CD4-positive, alpha-beta T cell treated with Interleukin-1 beta for 1 hour (primary cell): ENCODE measurements at places on chromosomes 5 and 9.
A peak's percentile ranks its signal among the peaks of the same experiment; 100 is the strongest.

DNA sequence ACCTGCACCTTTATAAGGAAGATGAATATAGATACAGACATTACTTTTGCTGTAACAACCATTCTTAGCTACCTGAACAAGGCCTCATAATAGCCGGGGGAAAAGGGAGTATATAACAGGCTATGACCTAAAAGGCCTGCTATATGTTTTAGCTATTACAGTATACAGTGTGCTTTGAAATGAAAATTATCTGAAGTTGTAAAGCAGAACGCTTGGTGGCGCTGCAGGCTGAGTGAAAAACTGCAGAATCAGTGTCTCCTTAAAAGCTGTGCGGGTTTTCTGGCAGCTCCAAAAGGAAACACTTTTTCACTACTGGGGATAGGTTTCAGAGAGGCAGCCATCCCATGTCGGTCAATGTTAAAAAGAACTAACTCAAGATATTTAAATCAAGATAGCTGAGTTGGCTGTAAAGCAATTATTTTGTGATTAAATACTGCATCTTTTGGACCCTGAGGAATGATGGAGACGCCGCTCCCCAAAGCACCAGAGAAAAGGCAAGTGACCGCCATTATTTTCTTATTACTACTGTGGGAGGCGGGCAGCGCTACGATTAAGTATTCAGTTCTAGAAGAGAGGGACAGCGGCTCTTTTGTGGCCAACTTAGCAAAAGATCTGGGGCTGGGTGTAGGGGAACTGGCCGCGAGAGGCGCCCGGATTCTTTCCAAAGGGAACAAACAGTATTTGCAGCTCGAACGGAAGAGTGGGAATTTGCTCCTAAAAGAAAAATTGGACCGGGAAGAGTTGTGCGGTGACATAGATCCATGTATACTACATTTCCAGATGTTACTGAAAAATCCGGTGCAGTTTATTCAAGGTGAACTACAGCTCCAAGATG is 5.9 kb downstream of the PCDHB6 start:
- no peak for DNase-seq

GRCh38 chr5:89901983-89902382 is 507.6 kb downstream of the CETN3 start:
- no peak for DNase-seq

DNA sequence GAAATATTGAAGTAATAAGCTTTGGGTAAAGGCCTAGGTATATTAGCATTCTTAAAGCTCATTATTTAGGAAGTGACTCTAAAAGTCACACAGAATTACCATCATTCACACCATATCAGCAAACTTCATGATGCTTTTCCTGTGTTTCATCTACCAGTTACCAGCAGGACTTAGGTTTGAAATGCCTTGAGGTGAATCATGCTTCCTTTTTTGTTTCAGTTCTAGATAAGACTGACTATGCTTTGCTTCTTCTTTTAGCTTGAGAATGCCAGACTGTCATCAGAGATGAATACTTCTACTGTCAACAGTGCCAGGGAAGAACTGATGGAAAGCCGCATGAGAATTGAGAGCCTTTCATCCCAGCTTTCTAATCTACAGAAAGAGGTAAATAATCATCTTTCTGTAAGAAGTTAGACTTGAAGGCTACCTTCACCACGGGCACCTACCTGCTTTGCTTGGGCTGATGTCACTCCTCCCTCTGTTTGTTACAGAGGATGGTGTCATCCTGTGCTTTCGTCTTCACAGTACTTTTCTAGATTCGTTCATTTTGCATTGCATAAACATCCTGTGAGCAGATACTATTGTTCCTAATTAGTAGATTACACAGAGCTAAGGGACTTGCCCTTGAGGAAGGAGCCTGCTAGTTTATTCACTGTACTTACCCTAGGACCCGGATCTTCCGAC is 34.7 kb downstream of the LMNB1 start:
- peak; percentile 63 for DNase-seq

GRCh38 chr9:318646-319045 is 104.0 kb downstream of the DOCK8 start:
- no peak for DNase-seq

GRCh38 chr9:99896119-99896518 is 10.3 kb upstream of the STX17 start:
- DNase-seq, result no peak

GRCh38 chr5:100590867-100591266 is 55.7 kb downstream of the FAM174A start:
- DNase-seq, result no peak

DNA sequence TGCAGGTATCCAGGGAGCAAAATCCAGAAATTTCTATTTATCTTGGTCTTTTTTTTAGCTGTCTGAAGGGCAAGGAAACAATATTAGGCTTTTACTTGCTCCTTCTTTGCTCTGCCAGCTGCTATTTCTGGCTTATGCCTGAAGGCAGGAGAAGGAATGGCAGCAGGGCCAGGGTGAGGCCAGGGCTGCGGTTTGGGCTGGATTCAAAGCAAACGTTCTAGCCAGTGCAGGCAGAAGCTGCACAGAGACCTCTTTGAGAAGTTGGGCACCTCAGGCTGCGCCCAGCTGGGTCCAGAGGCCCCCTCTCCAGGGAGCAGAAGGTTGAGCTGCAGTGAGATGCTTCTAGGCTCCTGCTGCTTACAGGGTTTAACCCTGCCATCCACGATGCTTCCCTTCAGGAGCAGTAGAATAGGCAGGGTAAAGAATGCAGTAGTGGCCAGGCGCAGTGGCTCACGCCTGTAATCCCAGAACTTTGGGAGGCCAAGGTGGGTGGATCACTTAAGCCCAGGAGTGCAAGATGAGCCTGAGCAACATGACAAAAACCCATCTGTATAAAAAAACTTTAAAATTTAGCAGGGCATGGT is 201.2 kb downstream of the ADCY2 start:
- DNase-seq, result no peak
